ENCODE measurements at places on chromosomes 1 and 21. TPM values are rescaled to one million over a fixed set of nuclear protein-coding genes. Genes with fewer than 3 reads are reported as not detected.
A peak's percentile ranks its signal among the peaks of the same experiment; 100 is the strongest.

GRCh38 chr1:12184008-12184681, 17.4 kb downstream of the TNFRSF1B start:
- peak; percentile 85 for DNase-seq

DNA sequence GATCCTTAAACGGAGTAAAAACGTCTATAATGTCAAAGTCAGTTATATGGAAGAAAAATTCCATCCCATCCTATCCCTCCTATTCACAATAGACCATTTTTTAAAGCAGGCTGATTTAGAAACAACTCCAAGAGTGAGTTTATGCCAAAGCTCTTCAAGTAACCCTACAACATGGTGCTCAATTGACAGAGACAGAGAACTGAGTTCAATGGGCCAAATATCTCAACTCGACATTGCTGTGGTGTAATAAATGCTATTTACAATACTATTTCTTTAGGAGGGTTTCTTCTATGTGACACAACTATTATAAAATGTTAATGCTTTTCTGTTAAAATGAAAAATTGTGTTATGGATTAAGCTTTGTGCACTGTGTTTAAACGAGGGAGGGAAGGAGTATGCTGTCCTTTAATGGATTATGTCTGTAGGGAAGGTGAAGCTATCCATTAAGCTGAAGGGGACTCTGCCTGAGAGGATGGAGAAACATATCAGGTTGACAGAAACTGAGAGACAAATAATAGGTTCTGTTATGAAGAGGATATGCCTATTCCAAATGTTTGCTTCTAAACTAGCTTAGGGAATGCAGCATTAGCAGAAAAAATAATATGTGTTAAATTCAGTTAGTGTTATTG, 362.5 kb upstream of the CHRM3 start:
- DNase-seq: no peak

- no peak for DNase-seq
Measured at GRCh38 chr1:54834007-54834541, 33.0 kb upstream of the TTC22 start.

DNA sequence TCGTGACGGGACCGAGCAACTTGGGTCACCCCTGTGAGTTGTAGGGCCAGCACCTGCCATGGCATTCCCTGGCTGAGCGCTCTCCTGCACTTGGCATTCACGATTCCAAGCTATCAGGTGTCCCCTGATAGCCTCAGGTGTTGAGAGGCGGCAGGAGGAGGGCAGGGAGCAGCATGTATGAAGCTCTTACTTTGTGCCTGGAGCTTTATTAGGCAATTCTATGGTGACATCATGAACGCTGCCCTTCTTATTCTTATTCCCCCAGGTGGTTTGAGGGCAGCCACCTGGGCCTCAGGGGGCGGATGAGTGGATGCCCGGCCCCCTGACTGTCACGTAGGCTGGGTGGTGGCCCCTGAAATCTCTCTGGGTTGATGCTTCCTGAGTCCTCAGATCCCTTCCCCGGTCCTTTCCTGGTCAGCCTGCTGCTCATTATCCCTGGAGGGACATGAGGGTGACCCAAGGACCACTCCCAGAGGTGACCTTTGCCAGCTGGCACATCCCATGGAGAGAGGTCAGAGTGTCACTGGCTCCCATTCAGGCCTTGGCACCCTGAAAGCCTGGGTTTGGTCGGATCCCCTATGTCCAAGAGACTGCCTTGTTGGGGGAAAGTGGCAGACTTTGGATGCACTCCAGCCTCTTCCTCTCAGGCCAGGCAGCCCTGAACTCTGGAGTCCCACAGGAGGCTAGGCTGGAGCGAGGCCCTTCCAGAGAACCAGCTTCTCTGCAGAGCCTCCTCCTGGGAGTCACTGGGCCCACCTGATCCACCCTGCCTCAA, 51.9 kb downstream of the SPSB1 start:
- no peak for DNase-seq

DNA sequence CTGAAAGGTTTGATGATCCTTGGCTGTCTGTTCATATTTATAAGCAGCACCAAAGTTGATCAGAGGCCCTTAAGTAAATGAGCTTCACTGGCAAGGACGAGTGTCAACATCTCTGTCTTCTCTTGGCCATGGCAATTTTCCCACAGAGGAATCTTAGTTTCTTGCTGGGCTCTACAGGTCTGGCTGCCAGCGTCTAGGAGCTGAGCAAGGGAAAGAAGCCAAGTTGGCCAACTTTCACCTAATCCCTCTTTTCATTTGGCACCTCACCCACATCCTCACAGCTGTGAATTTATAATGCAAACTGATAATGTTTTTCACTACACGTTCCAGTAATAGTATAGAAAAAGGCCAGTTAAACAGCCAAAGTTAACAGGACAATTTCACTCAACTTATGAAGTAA, 99.0 kb upstream of the LBR start:
- no peak for DNase-seq

KRTAP21-2 gene
- total RNA-seq: not detected

Data from mucosa of descending colon (tissue), 3 donors.